ENCODE measurements at places on chromosomes 7 and 10.

- no peak for DNase-seq
Observed at GRCh38 chr10:78985973-78986818, 82.6 kb upstream of the ZMIZ1 start.

GRCh38 chr10:100776671-100777070, 31.3 kb downstream of the PAX2 start:
- no peak for DNase-seq

DNA sequence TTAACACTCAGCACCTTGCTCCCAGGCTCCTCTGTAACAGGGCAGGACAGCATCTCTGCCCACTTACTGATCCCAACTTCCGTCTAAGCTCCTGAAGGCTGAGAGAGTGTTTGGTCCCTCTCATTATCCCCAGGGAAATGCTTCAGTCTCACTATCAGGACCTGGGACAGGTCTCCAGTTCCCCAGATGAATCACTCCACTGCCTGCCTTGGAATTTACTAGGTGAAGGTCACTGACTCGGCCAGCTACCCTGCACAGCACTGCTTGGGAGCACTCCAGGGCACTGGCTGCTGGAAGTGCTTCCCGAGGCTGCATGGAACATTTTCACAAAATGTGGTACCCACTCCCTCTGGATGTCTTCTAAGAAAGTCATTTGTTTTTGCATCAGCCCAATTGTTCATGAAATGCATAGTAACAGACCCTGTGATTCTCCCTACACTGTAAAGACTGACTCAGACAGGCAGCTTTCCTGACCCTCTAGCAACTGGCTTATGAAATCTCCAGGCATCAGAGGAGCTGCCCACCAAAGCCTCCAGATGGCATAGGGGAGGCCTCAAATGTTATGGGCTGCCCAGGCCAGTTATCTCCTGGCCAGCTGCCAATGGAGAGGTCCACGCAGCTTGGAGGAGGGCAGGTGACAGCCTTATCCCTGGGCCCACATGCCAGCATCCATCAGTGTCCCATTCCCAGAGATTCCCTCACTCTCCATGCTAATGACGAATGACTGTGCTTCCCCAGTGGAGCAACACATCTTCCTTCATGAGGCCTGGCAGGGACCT, 89.1 kb downstream of the GFRA1 start:
- no peak for DNase-seq

DNA sequence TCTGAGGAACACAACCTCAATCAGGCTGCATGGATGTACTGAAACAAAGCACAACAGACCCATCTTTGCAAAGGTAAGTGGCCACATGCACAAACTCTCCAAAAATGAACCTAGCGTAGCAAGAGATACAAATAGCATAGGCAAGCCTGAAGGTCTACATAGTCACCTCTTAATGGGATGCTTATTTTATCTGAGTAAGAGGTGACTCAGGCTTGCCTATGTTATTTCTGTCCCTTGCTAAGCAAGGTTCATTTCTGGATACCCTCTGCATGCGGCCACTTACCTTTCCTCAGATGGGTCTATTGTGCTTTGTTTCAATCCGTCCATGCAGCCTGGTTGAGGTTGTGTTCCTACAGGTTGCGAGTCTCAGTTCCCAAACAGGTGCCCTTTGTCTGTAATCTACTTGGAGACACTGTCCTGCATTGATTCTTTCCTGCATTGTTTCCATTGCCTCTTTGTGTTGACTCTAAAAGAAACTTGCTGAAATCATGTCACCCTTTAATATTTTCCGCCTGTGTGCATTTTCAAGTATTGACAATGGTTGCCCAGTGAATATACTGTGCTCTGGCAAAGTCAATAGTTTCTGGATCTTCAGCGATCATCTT, 291.8 kb upstream of the LYZL1 start:
- no peak for DNase-seq

DNA sequence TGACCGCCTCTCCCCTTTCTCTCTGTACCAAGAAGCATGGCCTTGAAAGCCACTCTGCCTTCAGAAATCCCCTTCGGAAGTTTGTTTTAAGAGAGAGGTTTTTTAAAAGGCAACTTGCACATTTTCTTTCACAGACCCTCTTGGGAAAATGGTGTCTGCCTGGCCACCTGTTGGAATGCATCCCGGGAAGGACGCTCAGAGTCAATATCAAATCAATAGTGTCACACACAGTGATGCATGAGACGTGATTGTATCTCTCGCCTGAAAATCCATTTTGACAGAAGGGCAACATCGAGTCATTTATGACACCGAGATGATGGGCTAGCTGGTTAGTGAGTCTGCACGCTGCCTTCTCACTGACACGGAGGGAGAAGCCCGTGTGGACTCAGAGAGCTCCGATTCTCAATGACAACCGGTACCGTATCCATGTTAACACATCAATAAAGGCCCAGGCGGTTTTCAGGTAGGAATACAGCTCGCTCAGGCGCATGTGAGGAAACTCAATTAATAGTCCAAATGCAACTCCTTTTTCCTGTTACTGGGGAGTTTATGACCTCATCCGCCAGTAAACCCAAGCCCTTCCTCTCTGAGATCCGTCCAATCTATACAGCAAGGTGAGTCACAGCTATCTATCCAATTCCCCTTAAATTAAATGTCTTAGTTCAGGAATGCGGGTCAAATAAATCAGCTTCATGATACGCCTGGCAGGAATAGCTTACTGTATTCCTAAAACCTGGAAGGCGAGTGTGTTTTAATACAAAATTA, 621.5 kb upstream of the MKI67 start:
- DNase-seq = no peak

DNA sequence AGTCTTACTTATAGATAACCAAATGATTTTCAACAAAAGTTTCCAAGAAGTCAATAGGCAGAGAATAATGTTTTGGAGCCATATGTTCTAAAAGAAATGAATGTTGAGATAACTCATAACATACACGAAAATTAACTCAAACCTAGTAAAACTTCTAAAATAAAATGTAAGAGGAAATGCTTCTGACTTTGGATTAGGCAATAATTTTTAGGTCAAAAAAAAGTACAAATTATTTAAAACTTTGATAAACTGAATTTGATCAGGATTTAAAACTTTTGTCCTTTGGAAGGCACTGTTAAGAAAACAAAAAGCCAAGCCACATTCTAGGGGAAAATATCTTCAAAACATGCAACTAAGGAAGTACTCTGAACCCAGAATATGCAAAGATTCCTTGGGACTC, 148.2 kb upstream of the GPR22 start:
- no peak for DNase-seq

DNA sequence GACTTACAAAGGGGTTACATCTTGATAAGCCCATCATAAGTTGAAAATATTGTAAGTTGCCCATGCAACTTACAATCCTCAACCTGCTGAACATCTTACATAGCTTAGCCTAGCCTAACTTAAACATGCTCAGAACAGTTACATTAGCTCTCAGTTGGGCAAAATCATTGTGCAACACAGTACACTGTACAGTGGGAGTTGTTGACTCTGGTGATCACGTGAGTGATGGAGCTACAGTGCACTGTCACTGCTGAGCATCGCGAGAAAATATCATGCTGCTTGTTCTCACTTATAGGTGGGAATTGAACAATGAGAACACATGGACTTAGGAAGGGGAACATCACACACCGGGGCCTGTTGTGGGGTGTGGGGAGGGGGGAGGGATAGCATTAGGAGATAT, 214.9 kb upstream of the ZMIZ1 start:
- no peak for DNase-seq
